ENCODE measurements at places on chromosomes 2 and 18.
A peak's percentile ranks its signal among the peaks of the same experiment; 100 is the strongest.

GRCh38 chr18:45248240-45248903, 366.9 kb upstream of the SLC14A2 start:
- no peak for DNase-seq

DNA sequence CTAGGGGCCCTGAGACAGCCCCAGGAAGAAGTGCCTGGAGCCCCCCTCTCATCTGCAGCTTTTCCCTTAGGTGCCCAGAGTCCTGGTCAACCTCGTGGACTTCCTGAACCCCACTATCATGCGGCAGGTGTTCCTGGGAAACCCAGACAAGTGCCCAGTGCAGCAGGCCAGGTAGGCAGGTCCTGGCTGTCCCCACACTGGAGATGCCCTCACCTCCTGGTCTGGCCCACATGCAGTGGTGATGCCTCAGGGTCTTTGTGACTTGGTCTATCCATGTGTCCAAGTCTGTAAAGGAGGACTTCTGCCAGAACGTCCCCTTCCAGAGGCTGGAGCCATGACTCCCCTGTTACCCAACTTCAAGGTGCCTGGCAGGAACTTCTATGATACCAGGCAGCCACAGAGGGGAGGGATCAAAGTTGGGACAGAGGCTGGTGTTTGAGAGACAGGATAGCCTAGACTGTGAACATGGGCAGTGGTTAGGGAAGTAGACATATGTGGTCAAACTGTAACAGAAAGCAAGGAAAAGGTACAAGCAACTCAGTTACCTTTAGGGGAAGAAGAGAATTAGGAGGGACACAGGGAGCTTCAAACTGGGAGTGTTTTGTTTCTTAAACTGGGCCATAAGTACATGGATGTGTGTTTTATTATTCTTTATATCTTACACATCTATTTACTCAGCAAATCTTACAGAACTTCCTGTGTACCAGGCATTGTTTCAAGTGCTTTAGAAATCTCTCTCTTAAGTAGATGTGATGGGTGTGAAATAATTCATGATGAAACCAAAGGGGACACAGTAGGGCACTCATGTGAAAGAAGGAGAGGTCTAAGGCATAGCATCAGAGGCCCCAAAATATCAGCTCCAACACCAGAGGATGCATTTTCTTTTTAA, 107.1 kb downstream of the PLB1 start:
- no peak for DNase-seq

GRCh38 chr2:180742801-180743200, 237.6 kb upstream of the UBE2E3 start:
- DNase-seq: no peak

DNA sequence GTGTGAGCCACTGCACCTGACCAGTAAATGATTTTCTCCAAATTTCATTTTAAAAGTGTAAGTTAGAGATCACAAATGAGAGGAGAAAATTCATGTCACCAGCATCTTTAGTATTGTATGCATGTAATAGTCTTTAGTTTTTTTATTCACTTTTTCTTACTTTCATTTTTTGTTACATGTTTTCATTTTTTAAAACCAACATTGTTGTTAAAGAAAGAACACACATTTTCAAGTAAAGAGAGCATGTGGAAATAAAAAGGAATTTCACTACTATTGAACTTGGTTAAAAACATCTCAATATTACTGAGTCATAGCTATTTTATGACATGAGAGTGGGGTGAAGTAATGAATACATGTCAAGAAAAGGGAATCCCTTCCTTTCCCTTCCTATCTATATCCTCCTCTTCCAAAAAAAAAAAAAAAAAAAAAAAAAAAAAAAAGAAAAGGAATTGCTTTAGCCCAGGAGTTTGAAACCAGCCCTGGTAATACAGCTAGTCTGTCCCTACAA, 29.1 kb upstream of the PMAIP1 start:
- DNase-seq: no peak

GRCh38 chr2:9493478-9493877, 19.1 kb downstream of the IAH1 start:
- DNase-seq: no peak

- no peak for DNase-seq
These were observed 79.7 kb downstream of the BCL2L11 start for GRCh38 chr2:111200333-111200881.

DNA sequence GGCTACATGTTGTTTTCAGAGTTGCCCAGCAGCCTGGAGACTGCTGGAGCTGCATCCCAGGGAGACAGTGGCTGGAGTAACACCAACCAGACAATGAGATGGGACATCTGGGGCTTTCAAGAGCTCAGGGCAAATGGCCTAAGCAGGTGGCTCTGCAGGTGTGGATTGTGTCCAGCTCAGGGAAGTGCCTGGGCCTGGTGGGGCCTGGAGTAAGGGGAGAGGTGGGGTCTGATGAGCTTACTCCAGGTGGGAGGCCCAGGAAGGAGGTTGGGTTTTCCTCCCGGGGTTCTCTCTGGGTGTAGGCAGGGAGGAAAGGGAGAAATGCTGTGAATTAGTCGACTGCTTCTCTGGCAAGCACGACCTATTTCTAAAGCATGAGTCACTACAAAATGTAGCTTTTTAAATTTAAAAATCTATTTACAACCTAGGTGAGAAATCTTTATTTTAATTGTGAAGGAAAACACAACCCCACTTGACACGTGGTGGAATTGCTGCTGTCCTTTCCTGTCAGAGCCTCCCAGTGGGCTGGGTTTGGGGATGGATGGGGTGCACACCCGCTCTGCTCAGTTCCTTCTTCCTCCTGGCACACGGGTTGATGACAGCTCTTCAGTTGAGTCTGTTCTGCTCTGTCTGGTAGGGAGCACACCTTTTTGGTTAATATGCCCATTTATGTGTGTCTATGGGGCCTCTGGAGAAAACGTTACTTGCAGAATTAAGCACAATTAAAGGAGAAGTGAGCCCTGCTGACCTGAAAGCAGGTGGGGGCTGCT, 81.6 kb downstream of the SH3RF3 start:
- no peak for DNase-seq

DNA sequence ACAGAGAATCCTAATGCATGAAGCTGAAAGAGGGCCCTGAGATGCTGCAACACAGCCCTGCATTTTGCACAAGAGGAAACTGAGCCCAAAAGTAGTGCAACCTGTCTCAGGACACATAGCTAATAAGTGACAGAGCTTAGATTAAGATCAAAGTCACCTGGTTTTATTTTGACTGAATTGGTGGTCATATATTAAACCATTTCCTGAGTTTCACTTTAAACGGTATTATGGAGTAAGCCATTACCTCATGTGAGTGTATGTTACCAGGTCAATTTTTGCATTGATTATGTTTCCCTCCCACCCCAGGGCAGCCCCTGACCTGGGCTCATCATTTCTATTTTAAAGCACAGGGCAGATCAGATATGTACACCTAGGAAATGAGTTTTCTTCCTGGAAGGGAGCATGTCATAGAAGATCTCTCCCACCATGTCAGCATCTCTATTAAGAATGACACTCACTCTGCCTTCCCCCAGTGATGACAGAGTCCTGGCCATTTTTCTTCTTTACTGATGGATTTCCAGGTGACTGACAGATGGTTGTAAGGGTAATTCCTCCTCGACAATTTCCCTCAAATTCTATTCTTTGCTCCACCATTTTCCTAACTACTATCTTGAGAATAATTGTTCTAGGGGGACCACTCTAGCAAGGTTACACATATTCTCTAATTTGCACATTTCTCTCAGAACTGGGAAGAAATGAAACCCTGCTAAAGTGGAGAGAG, 441.3 kb upstream of the SLC14A2 start:
- no peak for DNase-seq

- DNase-seq: no peak
These were observed 598 bp upstream of the SNRNP200 start for GRCh38 chr2:96305979-96306308.

DNA sequence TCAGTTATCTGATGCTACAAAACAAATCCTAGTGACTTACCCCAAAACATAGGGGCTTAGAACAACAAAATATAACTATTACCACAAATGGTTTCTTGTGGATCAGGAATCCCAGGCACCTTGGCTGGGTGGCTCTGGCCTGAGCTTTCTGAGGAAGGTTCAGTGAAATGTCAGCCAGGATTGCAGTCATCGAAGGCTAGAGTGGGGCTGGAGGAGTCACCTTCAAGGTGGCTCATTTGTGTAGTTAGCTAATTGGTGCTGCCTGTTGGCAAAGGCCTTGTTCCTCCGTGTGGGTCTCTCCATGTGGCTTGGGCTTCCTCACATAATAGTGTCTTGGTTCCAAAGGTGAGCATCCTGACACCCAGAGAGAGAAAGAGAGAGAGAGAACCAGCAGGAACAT, 57.4 kb downstream of the COPS8 start:
- DNase-seq: no peak

DNA sequence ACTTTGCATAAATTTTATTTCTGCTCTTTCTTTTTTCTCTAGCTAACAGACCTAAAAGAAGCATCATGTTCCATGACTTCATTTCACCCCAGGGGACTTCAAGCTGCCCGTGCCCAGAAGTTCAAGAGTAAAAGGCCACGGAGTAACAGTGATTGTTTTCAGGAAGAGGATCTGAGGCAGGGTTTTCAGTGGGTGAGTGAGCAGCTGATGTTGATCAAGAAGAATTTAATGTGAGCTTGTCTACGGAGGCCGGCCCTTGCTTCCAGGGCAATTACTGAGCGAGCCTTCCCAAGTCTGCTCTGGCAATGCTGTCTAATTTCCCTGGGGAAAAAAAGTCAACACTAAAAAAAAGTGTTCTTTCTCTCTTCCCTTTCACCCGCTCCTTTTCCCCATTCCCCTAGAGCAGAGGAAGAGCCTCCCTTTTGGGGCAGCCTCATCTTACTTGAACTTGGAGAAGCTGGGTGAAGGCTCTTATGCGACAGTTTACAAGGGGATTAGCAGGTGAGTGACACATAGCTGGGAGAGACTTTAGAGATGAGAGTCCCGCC, 1.2 kb downstream of the CDK15 start:
- DNase-seq: no peak

- DNase-seq: no peak
These were observed 76.9 kb downstream of the MYO1B start for GRCh38 chr2:191321861-191322662.

DNA sequence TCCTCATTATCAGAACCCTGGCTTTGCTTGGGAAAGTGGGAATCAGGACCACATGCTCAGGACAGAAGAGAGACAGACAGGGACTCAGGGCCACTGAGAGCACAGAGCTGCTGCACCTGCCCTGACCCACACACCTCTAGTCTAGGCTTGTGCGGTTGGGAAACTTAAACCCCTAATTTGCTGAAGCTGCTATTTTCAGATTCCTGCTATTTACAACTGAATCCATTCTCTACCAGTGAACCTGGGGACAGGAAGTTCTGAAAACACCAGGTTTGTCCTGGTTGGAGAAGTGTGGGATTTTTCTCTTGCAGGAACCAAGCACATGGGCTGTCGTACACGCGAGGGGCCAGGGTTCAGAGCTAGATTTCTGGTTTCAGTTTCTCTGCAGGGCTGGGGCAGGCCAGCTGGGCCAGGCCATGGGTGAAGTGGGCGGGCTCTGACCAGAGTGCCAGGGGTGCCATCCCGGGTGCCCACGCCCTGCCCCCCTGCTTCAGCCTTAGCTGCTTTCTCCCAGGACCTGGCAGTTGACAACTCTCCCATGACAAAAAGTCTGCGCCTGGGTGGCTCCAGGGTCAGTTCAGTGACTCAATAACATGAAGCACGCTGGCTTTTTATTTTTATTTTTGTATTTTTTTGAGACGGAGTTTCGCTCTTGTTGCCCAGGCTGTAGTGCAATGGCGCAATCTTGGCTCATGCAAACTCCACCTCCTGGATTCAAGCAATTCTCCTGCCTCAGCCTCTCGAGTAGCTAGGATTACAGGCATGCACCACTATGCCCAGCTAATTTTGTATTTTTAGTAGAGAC, 51.3 kb upstream of the SLC1A4 start:
- DNase-seq: peak; percentile 77

DNA sequence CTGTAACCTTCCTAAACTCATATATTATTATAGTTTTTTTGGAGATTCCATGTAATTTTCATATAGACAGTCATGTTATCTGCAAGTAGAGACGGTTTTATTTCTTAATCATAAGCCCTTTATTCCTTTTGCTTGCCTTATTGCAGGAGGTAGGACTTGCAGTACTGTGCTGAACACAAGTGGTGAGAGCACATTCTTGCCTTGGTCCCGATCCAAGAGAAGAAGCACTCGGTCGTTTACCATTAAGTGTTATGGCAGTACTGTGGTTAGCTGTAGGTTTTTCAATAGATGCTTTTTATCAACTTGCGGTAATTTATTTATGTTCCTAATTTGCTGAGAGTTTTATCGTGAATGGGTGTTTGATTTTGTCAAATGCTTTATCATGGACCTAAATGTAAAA, 305.7 kb downstream of the DYSF start:
- DNase-seq: no peak

- DNase-seq: no peak
These were observed 440.4 kb upstream of the NRXN1 start for GRCh38 chr2:51472300-51472699.

- DNase-seq: no peak
These were observed 13.4 kb downstream of the NPAS2 start for GRCh38 chr2:100833331-100833730.

DNA sequence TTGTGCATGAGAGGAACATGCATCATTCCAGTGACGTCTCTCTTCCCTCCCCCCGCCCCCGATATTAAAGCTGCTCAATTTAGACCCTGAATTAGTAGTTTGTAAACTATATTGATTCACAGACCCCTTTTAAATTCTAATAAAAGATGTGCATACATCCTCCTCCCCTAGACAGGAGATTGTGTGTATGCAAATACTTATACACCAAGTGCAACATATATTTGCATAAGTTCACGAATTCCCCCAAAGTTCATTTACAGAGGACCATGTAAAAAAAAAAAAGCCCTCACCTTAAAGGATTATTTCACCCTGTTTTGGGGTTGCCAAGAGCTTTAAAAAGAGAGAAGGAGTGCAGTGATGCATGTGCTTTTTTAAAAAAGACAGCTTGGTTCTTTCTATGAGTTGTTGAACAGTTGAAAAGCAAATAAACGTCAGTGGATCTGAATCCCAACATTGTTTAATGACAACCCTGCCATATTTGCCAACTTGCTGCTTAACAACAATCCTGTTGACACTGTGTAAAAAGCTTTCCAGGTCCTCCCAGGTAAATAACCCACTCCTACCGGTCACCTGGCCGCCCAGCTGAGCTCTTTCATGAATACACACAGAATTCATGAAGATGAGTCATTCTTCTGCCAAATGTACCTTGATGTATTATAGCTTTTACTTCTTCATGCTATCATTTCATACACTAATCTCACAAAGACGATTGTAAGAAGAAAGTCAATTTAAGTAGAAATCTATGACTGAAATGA, 211.5 kb downstream of the IKZF2 start:
- DNase-seq: no peak

GRCh38 chr2:28956415-28956826, 24.7 kb upstream of the TOGARAM2 start:
- no peak for DNase-seq

DNA sequence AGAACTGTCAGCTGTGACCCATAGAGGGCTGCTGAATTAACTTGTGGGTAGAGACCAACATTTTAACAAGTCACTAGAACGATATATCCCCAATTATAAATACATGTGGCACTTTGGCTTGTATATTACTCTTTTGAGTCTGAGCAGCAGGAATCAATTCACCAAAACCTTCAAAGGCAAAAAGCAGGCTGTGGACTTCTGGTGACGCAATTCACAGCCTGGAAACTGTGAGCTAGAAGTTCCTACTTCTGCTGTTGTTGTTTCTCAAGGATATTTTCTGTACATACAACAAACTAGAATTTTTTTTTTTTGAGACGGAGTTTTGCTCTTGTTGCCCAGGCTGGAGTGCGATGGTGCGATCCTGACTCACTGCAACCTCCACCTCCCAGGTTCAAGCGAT, 37.3 kb downstream of the PTCD3 start:
- DNase-seq: no peak

- no peak for DNase-seq
These were observed 198.0 kb downstream of the NBAS start for GRCh38 chr2:15363142-15363541.
